Stimulated activated CD8-positive, alpha-beta memory T cell treated with anti-CD3 and anti-CD28 coated beads, Interleukin-12 subunit alpha, Interleukin-12 subunit beta, amount 100 ng/mL, for 1 hour (primary cell): ENCODE measurements at places on chromosomes 7 and 10.

DNA sequence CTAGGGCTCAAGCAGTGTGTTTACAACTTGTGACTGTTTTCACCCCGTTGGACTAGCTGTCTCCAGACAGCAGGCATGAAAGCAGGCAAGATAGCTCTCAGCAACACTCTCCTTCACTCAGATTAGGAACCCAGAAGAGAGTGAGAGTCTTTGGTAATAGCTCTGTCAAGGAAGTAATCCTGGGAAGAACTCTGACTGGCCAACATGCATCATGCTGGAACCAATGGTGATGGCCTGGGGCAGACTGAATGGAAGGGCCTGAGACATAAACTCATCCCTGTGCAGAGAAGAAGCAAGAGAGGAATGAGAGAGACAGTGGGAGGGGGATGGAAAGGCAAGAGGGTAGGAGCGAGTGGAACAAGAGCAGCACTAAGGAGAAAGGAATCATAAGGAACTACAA is 48.9 kb downstream of the AKR1D1 start:
- DNase-seq: no peak

GRCh38 chr7:29204491-29205272 is 10.1 kb downstream of the CHN2 start:
- DNase-seq: no peak

GRCh38 chr10:30857803-30858202 is 173.9 kb downstream of the ZNF438 start:
- DNase-seq: no peak

GRCh38 chr10:119761106-119761505 is 35.3 kb downstream of the INPP5F start:
- DNase-seq: no peak

- DNase-seq: no peak
Observed at GRCh38 chr10:125107166-125107949, 53.0 kb downstream of the CTBP2 start.

DNA sequence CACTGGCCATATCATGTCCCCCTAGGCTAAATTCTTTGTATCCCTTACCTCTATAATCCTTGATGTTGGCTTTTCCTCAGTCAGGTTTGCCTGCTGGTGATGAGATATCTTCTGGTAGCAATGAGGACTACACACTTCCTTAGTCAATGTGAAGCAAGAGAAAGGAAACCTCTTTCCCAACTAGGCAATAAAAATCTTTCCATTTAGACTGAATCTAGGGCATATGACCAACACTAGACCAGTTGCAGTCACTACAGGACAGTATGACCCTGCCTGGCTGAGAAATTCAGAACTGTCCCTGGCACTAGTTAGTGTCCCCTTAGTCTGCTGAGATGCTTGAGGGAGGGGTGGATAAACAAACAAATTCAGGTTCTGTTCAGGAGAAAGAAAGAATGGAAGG is 142.6 kb downstream of the RNLS start:
- no peak for DNase-seq

DNA sequence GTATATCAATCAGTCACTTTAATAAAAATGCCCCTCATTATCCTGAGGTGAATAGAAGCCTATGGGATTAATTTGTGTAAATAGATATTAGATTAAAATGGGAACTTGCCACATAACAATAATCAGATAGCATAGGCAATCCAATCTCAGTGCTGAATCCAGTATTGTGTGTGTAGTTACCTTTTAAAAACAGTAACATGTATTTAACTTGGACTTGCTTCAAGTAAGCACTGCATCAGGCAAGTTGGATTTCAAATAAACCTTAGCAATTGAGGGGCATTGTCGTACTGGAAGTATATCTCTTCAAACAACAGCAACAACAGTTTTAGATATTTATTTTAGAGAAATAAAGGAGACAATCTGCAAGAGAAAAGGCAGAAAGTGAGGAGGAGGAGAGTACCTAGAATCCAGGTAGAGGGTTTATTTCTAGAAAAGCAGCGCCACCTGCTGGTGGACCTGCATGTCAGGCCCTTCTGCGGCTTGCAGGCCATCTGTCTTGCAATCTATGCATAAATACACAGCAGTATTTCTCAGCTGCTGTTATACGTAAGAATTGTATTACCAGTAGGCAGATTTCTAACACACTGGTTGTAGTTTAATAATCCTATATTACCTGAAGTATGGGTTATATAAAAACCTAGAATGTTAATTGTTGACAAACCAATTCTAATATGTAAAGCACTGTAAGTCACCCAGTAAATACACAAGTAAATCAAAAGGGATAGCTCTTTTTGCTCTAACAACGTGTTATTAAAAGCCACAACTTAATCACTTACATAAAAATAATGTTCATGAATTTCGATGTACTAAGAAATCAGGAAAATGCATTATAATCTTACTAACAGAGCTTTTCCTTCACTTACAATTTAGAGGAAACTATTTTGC is 652.8 kb downstream of the KCNMA1 start:
- peak; percentile 27 for DNase-seq

DNA sequence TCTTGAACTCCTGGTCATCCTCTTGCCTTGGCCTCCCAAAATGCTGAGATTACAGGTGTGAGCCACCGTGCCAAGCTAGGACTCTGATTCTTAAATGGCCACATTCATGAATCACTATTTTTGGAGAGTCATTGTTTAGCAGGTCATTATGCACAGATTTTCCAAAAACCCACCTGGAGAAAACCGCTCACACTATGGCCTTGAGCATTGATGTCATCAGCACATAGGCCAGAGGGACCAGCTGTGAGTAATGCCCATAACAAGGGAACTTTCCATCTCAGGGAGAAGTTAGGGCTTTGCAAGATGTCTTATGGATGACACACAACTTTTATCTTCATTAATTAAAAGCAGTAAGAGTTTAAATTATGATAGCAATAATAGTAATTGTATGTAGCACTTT is 86.4 kb upstream of the KIF5B start:
- no peak for DNase-seq

DNA sequence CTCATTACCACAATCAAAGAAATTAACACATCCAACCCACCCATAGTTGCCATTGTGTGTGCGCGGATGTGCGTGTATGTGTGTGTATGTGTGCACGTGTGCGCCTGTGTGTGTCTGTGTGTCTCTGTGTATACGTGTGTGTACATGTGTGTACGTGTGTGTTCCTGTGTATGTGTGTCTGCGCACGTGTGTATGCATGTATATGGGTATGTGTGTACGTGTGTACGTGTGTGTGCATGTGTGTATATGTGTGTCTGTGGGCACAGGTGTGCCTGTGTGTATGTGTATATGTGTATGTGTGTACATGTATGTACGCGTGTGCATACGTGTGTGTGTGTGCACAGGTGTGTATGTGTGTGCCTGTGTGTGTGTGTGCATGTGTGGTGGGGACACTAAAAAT is 48.9 kb downstream of the EGFR start:
- DNase-seq: no peak

DNA sequence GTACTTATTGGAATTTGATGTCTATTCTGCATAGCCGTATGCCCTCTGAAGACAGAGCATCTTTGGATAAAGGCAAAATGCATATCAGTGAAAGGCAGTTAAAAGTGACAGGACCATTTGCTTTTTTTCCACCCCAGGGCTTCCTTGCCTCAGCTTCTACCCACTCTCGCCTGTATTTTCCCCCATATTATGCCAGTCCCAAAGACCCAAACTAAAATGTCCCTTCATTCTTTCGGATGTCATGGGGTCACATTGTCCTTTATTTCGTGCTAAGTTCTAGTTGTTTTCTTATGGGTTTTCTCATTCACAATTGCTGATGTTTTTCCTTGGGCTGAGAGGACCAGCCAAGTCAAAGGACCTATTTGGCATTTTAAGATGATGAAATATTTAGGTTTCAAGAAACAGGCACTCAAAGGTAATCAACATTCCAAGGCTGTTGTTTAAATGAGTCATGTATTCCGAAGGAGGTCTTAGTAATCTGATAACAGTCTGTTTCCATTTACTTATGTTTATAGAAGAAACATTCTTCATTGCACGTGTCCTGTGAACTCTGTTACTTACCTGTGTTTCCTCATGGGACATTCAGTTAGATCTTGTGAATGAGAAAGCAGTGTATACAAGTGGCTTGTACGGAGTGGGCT is 74.1 kb downstream of the DNAH11 start:
- no peak for DNase-seq

DNA sequence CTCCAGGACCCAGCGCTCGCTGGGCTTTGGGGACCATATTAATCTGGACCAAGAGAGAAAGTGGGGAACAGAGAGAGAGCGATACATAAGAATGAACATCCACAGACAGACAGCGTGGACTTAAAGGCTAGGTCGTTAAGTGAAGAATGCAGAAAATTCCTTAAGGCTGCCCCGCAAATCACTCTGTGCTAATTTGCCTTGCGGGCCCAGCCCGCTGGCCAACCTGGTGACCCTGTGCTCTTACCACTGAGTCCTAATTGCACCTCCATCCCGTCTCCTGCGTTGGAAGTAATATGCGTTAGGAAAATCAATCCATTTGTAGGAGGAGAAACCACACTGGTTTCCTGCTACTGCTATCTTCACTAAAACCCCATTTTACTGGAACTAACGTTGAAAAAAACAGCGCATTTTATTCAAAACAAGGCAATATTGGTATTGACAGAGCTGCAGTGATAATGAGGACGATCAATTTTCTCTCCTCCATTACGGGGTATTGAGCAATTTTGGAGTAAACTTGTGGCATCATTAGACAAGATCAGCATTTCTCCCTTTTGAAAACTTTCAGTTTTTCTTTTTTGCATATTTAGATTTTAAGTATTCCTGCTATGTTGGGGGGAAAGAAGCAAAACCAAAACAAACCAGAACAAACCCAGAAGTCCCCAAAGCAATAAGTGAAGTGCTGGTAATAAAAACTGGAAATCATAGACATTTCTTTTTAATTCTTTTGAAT is 85.2 kb downstream of the WDFY4 start:
- no peak for DNase-seq

DNA sequence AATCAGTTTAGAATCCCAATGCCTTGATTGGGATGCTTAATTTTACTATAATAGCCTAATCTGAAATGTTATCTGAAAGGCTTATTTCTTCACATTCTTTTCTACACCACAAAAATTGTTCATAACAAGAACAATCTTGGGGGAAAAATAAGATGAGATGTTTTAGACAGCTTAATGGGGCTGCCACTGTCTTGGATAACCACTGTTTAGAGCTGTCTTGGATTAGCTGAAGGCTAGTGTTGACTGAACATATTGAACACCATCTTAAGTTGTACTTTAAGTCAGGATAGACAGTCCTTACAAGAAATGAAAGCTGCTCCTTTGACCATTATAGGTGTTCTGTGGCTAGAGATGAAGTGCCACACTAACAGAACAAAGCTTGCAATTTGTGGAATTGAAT is 501.3 kb downstream of the GFRA1 start:
- DNase-seq: no peak
